ENCODE measurements at places on chromosomes 3 and 15.

DNA sequence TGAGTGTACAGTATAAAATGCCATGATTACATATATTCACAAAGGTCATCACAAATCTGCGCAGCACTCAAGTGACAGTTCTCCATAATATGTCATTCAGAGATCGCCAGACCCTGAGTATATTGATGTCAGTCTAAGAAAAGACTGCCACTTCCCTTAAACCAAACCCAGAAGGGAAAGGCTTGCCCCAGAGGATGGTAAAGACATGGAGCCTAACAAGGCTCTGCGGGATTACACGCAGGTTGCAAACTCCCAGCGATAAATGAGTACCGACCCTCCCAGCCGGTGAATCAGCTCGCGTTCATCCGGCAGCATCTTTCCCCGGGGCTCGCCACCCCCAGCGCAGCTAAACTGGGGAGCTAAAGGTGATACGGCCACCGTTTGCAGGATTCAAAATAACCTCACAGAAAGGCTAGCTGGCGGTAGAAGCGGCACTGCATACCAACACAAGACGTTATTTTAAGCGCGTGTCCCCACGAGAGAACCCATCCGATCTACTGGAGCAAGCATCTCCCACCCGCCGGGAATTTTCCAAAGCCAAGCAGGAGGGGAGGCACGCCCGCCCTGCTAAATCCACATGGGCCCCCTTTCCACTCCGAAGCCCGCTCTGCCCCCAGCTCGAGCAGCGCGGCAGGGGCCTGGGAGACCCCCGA lies 643 bp downstream of the MYO5A start:
- no peak for DNase-seq

- no peak for DNase-seq
Measured at GRCh38 chr3:58084166-58084565, 75.9 kb downstream of the FLNB start.

DNA sequence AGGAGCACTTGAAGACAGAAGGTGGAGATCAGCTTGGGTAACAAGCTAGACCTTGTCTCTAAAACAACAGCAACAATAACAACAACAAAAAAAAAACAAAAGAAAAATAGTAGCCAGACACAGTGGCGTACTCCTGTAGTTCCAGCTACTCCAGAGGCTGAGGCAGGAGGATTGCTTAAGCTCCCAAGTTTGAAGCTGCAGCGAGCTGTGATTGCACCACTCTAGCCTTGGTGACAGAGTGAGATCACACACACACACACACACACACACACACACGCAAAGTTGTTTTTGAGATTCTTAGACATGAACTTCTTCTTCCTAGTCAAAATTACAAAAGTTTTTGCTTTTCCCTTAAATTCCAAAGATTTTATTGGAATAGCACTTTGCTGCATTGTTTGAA lies 93.0 kb upstream of the IGSF10 start:
- no peak for DNase-seq

DNA sequence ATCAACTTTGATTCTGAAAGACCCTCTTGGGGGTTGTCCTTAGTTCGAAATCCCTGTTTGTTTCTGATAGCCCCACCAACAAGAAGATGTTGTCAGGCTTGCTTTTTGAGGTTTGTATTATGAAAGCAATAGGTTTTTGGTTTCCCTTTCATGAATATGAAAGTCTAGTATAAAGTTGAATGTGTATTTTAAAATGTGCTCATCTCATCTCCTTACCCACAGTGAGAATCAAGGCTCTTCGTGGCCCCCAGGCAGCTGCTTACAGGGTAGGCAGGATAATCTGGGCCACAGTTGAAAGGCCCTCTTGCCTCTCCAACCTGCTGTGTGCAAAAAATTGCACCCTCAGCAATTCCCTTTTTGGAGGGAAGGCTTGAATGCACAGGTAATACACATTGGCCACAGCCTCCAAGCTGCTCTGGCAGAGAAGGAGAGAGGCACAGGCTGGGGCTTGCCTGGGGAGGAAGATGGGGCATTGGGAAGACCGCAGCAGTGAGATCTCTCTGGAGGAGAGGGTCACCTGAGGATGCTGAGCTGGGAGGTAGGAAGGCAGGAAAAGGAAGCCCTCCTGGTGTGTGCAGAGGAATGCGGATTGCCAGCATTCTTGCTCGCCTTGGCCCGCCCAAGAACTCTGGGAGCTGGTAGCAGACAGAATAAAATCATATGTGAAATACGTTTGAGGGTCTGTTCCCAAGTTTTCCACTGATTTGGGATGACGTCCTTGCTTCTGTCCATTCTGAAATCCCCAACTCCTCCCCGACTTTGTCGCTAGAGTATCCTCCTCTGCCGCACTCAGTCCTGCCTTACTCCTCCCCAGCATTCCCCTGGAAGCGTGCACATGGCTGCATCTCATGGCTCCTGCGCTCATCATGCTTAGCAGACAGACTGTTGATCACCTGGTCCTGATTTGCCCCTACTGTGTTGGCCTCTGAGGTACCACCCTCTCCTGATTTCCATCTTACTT lies 196.4 kb downstream of the RPLP1 start:
- DNase-seq = peak; percentile 52

DNA sequence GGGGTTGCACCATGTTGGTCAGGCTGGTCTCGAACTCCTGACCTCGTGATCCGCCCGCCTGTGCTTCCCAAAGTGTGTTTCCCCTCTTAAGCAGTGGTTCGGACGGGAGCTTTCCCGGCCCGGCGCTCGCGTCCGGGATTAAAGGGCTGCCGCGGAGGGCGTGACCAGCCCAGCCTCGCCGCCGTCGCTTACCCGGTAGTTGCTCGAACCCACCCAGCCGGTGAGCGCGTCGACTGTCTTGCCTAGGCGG lies 513 bp downstream of the CLASP2 start:
- peak; percentile 83 for DNase-seq

- no peak for DNase-seq
Measured at GRCh38 chr3:13537909-13538296, 11.0 kb upstream of the FBLN2 start.

GRCh38 chr3:135889443-135889842 lies 76.1 kb upstream of the PPP2R3A start:
- no peak for DNase-seq

GRCh38 chr3:120615847-120616609 lies 19.9 kb downstream of the NDUFB4 start:
- DNase-seq = no peak

DNA sequence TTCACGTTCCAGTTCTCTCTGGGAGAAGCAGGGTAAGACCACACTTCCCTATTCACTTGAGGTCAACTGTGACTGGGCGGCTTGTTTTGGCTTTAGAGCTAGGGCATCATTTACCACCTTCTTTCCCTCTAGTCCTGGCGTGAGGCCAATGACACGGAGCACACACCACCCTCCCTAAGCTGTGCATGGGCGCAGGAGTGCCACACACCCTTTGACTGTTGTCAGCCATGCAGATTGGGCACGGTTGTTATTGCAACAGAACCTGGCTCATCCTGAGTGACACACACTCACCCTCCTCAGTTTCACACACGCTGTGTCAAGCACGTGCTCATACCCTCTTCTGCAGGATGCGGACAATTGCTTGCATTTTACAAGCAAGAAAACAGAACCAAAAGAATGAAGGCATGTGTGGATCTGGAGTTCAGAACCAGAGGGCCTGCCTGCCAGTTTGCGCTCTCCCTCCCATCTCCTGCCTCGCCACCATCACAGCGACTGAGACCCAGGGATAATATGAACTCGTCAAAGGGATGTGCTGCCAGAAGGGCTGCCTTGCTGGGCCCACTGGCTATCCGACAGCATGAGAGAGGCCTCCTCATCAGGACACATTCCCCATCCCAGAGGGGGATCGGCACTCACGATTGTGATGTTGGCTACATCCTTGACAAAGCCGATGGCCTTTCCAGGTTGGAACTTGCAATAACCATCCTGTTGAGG lies 17.6 kb downstream of the CTSH start:
- no peak for DNase-seq

DNA sequence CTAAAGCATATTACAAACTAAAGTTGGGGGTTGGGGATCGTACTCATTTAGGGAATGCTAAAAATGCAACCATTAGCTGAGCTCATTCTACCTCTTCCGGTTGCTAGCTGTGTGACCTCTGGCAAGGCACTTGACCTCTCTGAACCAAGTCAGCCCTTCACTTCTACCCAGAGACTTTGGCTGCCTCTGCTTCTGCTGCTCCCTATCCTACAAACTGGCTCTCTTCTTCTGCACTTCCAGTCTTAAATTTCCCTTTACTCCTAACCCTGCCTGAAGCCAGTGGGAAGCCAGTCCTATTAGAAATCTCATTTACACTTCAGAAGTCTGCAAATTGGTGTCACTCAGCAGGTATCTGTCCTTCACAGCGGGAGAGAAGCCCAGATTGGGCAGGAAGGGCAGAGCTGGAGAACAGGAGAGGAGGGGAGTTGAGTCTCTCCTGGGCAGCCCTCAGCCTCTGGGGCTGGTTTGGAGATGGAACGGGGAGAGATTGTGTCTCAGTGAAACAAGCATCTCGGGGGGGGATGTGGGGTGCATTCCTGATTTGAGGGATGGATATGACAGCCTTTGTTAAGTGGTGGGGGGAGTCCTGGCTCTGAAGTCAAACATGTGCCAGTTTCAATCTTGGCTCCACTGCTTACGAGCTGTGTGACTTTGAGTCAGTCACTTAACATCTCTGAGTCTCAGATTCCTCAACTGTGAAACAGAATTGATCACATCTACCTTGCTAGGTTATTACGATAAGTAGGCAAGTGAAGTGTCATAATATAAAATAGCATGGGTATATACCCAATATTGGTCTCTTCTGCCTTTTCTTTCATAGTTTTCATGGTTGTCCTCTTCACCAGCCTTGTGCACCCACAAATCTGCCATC lies 7.8 kb upstream of the AEN start:
- no peak for DNase-seq

- no peak for DNase-seq
Measured at GRCh38 chr15:40034186-40034946, 4.6 kb downstream of the SRP14 start.

- DNase-seq = no peak
Measured at GRCh38 chr3:81841540-81841939, 80.1 kb upstream of the GBE1 start.

- DNase-seq = no peak
Measured at GRCh38 chr15:72740219-72740618, 43.3 kb downstream of the ADPGK start.

- no peak for DNase-seq
Measured at GRCh38 chr15:39581242-39581792, 438 bp downstream of the THBS1 start.

DNA sequence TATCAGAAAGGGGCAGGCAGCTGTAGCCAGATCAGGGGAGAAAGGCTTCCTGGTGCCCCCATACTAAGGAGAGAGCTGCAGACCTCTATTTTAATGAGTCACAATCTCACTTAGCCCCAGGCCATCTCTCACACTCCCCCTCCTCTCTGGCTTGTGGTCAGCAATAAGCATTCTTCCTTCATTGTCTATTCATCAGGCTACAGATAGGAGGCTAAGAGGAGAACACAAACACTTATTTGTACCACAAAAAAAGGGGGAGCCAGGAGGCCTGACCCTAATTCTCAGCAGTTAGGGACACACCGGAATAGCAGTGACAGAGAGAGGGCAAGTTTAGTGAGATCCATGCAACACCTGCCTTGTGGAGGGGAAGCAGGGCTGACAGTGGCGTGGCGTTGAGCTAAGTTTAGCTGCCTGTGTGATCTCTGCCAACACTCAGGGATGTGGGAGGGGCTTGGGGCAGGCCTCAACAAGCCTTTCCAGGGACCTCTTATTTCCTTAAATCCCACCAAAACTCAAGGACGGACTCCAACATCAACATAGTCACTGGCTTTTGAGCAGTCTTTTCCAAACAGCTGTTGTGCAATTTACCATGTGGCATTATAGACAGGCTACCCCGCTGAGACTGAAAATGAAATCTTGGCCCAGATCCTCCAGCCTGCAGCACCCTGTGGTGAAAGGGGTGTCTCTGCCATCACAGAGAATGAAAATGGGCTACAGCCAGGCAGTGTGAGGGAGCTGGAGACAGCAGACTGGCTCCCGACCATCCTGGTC lies 191.9 kb upstream of the TSC22D2 start:
- DNase-seq = peak; percentile 84

DNA sequence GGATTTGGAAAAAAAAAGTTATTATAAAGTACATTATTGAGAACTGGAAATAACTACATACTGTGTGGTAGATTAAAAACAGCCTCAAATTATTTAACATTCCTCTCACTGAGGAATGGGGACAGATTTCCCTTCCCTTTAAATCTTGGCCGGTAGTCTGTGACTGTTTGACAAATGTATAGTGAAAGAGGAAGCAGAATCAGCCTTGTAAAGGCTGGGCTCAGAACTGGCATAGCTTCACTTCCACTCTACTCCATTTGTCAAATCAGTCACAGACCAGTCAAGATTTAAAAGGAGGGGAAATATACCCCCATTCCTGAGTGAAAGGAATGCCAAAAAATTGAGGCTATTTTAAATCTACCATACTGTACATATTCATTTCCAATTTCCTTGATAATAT lies 18.2 kb upstream of the B4GALT4 start:
- no peak for DNase-seq

GRCh38 chr3:18670759-18671158 lies 245.6 kb upstream of the SATB1 start:
- no peak for DNase-seq

DNA sequence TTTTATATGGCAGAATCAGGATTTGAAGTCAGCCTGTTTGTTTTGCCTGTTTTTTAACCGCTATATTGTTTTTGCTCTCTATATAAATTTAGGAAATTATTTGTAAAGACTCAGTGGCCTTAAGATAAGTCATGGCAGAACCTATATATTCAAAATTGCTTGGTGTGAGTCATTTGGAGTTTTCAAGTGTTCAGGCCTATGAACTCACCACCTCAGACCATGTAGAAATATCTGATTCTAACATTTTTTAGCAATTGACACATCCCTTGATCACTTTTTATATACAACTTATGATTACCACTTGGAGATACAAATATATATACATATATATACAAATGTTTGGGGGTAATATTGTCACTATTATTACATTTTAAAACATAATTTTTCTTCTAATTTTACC lies 95.7 kb downstream of the VGLL3 start:
- DNase-seq = no peak

- no peak for DNase-seq
Measured at GRCh38 chr15:56837273-56837672, 81.2 kb upstream of the TCF12 start.

- no peak for DNase-seq
Measured at GRCh38 chr3:122258757-122259371, 66.2 kb upstream of the CSTA start.

DNA sequence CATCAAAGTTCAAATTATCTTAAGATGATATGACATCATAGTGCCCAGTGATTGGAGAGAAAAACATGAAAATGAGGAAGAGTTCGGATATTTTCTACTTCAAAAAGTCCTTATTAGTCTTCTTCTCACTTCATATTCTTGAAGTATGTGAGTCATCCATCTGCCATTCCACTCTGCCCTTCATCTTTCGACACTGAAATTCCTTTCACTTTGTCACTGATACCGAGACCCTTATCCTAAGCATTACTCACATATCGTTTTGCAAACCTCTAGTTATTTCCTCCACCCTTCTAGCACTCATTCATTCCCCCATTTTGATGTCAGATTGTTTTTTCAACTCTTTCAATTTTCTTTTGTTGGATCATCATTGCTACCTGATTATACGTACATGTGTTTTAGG lies 4.0 kb downstream of the OR5H14 start:
- DNase-seq = no peak
